Aorta (tissue), 5 donors: ENCODE measurements at places on chromosomes 5 and 9.
A peak's percentile ranks its signal among the peaks of the same experiment; 100 is the strongest.

DNA sequence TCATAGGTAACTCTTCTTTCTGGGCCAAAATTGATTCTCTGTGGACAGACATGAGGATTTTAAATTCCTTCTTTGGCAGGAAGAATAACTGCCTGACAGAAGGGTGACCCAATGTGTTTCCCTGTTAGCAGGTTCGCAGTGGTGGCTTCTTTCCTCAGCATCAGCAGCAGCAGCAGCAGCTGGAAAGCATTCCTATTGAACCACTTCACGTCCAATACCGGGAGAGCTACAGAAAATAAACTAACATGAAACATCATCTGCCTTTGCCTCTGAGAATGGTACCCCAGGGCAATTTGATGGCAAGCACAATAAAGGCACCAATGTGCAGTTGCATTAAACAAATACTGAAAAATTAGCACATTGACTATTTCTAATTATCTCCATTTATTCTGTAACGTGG is 214.5 kb downstream of the TMEM167A start:
- no peak for DNase-seq

DNA sequence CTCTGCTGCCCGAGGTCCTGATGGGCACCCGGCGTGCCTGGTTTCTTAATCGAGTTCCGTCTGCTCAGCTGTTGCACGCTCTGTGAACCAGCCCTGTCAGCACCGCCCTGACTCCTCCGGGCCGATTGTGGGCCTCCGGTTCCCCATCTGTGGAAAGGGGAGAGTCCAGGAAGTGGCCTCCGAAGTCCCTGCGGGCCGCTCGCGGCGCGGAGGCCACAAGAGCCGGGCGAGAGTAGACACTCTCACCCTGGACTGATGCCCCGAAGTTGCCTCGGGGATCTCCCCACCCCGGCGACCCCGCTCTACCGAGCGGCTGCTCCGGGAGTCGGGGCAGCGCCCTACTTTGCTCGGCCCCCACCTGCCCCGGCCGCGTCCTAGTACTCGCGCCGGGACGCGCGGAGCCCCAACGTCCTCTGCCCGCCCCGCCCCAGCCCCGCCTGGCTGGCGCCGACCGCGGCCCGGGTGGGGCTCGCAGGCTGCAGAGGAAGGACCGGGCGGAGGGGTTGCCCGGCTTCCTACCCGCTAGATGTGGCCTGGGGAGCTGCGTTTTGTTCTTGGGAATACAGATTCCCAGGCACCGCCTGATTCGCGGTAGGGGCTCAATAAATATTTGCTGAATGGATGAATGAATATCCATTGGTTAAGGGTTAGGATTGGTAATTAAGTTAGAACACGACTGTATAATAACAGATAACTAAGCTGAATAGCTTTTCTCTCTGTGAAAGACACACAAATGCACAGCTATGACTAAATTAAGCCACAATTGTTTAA is 935 bp upstream of the ZNF367 start:
- peak; percentile 89 for DNase-seq

GRCh38 chr5:68565427-68565826 is 349.9 kb downstream of the PIK3R1 start:
- DNase-seq, result no peak

DNA sequence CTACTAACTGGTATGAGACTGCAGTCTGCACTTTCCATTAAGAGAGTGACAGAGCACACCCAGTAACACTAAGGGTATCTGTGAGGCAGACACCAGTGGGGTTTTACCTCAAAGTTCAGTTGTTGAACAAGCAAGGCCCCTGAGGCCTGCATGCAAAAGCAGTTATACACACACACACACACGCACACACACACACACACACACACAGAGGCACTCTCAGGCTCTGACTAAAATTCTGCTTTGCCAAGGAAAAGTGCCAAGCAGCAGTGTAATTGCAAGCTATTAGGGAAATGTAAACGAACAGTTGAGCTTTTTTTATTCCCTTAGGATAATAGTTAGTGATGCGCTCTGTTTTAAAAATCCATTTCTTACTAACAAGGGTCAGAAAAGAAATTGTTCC is 377.1 kb downstream of the SPOCK1 start:
- no peak for DNase-seq

- DNase-seq, result no peak
Observed at GRCh38 chr5:146081556-146081955, 23.8 kb downstream of the PLAC8L1 start.

- no peak for DNase-seq
Observed at GRCh38 chr9:117266855-117267497, 147.9 kb downstream of the ASTN2 start.

GRCh38 chr5:37807621-37808301 is 32.1 kb downstream of the GDNF start:
- DNase-seq, result no peak

- DNase-seq, result no peak
Observed at GRCh38 chr5:73214996-73215395, 42.0 kb downstream of the TMEM174 start.

DNA sequence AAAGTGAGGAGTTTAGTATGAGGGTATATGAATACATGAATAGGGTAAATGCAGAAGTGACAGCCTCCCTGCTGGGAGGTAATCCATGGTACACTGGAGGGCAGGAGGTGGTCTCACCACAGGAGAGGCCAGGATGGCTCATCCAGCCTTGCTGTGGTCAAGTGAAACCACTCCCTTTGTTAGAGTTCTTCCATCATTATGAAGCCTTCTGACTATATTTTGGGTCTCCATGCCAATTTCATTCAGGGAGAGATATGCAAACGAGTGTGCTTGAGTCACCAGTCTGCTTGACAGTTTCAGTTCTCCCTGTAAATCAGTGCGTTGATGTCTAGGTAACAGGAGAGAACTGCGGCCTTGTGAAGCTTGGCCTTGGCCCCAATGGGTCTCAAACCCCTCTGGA is 16.4 kb downstream of the PPP3R2 start:
- DNase-seq, result no peak

GRCh38 chr5:110754181-110754580 is 15.4 kb downstream of the SLC25A46 start:
- no peak for DNase-seq

- no peak for DNase-seq
Observed at GRCh38 chr9:132857616-132858342, 20.3 kb downstream of the AK8 start.

DNA sequence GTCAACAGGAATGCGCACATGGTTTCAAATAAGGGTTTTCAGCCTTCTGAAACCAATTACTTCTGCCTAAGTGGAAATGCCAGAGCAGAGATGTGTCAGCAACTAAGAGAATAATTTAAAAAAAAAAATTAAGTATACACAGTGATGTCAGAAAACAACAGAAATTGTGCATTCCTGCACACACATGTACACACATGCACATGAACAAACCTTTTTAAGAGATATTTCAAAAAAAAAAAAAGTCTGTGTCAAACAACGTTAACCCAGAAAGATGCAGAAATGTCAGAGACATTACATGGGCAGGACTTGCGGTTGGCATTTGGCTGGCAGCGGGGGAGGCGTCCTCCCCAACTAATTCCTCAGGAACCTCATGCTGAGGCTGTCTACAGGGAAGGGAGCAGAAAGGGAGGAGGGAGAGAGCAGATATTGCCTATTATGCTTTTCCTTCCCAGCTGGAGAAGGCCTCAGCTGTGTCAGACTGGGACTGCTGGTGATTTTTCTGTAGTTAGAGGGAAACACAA is 536.9 kb upstream of the WWC1 start:
- no peak for DNase-seq

- no peak for DNase-seq
Observed at GRCh38 chr9:85995599-85995998, 54.7 kb downstream of the NAA35 start.

- no peak for DNase-seq
Observed at GRCh38 chr5:59021837-59022514, 439.1 kb downstream of the RAB3C start.

GRCh38 chr9:135920973-135921585 is 13.7 kb upstream of the CAMSAP1 start:
- DNase-seq, result peak; percentile 35

DNA sequence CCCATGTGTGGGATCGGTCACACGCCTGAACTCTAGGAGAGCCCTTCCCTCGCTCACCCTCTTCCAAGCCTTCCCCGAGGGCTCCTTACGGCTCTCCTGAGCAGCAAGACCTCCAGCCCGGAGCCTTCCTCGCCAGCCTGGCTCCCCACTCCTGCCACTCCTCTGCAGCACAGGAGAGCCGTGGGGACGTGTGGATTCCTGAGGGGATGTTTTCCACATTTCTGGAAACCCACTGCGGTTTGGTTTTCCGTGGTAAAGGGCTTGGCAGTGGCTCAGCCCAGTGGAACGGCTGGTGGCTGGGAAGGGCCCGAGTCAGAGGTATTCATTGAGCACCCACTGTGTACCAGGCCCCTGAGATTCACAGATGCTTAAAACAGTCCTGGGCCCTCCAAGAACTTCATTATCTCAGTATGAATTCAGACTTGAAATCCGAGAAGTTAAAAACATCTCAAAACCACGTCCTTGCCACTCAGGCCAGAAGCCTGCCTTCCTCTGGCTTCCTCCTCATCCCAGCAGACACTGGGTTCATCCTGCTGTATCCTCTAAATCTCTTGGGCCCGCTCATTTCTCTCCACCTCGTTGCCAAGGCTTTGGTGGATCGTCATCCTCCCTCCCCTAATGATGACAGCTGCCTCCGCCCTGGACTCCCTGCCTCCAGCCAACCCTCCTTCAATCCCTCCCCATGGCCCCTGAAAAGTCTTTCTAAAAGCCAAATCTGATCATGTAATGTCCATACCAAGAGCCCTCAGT is 109.6 kb downstream of the FGF18 start:
- DNase-seq, result no peak

- no peak for DNase-seq
Observed at GRCh38 chr9:21983561-21983935, 10.6 kb downstream of the CDKN2A start.
